ENCODE measurements at places on chromosomes 3 and 15.

DNA sequence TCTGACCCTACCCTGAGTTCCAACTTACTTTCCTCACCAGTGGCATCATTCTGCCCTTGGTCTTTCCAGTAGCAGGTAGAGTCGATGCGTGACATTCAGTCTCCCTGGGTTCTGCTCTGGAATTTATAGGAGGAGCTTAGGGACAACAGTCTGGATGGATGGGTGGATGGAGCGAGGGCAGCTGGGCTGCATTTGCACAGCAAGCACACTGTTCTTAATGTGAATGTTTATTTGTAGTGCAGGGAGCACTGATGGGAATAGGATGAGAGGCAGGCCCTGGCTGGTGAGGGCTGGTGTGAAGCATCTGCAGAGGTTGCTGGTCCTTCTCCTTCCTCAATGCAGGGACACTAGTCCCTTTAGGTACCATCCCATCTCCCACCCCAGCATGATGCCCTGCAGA lies 176.2 kb downstream of the EPHB1 start:
- no peak for DNase-seq

DNA sequence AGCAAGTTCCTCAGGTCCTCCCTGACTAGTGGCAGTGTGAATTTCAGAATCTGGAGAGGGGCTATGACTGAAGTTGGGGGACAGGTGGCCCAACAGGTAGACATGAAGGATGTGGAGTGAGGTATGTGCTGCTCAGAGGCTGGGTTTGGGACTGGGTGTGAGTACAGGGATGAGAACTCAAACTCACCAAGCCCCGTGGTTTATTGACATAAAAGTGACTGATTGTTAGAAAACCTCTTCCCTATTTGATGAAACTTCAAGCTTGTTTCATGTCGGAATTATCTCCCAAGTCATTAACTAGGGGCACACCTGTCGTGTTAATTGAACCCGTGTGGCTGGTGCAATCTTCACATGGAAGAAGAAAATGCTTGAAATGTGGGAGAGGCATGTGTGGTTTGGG lies 27.1 kb downstream of the FGD5 start:
- no peak for DNase-seq

DNA sequence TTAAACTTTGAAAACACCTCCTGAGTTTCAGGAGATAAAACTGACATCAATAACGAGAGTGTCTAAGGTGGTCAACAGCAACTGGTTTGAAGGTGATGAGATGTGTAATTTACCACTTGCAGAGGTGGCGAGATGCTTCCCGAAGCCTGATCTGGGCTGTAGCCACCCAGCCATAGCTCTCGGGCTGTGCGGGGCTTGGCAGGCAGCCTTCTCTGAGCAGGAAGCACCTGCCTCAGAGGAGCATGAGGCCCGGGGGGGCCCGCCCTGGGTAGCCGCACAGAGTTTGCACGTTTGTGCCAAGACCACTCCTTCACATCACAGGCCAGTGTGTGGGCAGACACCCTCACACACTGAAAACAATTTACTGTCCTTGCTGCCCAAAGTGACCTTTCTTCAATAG lies 220.3 kb downstream of the CACNA2D3 start:
- no peak for DNase-seq

GRCh38 chr3:33067484-33067883 lies 29.5 kb downstream of the GLB1 start:
- no peak for DNase-seq

GRCh38 chr3:138593488-138594149 lies 441 bp downstream of the CEP70 start:
- no peak for DNase-seq

DNA sequence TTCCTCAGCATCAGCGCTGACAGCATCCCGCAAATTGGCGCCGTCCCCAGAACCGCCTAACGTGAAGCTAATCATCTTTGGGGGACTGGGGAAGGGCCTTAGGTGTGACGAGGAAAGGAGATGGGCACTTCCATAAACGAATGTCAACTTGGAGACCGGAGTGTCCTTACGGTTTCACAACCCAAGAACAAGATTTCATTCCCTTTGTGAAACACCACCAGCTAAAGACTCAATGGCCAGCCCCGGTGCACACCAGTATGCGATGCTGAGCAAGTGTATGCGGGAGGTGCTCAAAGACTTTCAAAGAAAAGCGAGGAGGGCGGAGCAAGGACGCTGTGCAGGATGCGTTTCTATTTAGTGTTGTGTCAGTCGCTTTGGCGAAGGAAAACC lies 759 bp upstream of the TTBK2 start:
- no peak for DNase-seq

DNA sequence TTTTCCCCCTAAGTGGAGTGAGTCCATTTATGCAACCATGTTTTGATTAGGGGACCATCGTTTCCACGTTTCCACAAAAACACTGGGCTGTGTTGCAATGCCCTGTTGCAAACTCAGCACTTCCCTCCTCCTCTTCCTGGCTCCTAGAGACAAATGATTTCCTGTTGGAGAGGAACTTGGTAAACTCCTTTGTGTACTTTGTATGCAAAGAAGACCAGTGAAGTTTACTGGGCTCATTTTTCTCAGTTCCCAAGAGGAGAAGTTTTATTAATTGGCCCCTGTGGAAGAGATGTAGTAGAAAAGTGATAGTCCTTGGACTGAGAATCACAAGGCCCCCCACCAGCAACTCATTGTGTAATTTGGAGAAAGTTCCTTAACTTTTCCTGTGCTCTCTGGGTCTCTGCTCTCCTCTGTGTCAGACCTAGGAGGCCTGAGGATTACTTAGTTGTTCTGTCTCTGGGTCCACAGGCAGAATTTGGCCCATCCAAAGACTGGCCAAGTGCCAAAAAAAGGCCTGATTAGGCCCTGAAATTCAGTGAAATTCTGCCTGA lies 95.0 kb downstream of the ATG7 start:
- DNase-seq: no peak

DNA sequence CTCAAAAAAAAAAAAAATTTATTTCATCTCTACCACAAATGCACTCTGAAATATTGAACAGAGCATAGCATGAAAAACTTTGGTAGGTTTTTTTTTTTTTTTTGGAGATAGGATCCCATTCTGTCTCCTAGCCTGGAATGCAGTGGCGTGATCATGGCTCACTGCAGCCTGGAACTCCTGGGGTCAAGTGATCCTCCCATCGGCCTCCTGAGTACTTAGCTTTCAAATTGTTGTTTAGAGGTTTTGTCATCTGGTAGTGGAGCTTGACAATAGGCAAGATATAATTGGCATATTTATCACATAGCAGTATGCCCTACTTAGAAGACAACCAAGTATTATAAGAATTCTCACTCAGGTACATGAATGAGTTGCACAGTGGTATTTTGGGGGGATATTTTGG lies 234.2 kb upstream of the ST8SIA2 start:
- DNase-seq: no peak

GRCh38 chr3:143002727-143003126 lies 1.4 kb downstream of the U2SURP start:
- no peak for DNase-seq

DNA sequence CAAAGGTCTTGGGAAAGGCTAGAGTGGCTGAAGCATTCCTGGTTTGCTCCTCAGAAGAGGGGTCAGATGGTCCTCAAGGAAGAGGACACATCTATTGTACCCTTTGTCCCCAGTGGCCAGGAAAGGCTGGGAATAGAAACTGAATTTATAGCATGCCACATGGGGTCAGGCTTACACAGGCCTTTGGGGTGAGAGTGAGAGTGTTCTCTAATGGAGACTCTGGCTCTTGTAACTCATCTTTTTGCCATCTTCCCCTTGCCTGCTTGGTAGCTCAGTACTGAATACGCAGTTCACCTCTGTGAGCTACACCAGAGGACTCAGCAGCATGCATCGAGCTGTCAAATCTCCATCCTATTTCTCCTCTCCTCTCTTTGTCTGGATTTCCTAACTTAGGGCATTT lies 87.5 kb downstream of the ATP2B2 start:
- DNase-seq: no peak

- no peak for DNase-seq
Observed at GRCh38 chr3:43062564-43063040, 43.3 kb downstream of the POMGNT2 start.

Measured in fibroblast of skin of left biceps (primary cell).